ENCODE measurements at places on chromosomes 16 and 17.

DNA sequence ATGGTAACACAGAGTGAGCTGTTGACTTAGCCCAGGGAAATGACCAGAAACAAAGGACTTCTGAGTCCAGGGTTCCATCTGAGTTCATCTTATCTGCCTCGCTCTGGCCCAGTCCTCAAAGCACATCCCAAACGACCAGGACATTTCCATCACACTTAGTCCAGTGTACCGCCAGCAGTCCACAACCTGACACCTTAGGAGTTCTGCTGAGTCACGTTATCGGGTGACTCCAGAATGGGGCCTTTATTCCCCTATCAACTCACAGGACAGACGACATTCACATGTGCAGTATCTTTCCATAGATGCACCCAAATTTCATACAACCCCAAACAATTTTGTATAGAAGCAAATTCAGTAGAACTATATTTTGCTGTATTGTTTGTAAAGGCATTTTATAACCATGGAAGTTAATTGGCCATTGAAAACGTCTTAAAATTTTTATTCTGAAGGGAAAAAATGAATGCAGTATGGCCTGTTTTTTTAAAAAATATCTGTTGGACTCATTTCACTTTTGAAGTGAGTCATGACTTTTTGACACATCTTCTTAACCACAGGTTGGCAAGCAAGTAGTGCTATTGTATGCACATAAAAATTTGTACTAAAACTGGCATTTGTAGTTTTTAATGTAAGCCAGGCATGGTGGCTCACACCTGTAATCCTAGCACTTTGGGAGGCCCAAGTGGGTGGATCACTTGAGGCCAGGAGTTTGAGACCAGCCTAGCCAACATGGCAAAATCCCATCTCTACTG is 46.3 kb downstream of the ZNF18 start:
- DNase-seq, result no peak

GRCh38 chr17:72142614-72143013 is 21.8 kb downstream of the SOX9 start:
- DNase-seq, result no peak

GRCh38 chr17:56891751-56892150 is 22.1 kb downstream of the TRIM25 start:
- no peak for DNase-seq

DNA sequence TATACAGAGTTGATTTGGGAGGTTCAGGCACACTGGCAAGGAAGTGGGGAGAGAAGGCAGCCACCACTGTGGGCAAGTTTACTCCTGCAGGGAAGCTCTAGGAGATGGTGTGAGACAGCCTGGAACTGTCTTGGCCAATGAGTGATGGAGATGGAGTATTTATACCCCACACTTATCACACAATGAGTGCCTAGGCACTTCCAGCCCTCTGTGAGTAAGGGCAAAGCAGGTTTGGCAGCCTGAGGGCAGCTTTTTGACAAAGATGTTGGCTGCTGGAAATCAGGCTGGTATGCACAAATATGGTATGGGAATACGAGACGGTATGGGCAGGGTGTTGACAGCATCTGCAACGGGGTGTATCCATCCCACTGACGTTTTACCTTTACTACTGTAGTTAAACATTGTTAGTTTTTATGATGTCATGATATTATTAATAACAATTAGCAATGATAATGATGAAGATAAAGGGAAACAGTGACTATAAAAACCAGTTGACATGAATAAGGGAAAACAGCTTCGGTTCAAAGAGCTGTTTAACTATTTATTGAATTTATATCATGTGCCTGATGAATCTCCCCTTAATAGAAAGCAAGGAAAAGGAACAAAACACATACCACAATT is 149.9 kb downstream of the CDK5R1 start:
- no peak for DNase-seq

DNA sequence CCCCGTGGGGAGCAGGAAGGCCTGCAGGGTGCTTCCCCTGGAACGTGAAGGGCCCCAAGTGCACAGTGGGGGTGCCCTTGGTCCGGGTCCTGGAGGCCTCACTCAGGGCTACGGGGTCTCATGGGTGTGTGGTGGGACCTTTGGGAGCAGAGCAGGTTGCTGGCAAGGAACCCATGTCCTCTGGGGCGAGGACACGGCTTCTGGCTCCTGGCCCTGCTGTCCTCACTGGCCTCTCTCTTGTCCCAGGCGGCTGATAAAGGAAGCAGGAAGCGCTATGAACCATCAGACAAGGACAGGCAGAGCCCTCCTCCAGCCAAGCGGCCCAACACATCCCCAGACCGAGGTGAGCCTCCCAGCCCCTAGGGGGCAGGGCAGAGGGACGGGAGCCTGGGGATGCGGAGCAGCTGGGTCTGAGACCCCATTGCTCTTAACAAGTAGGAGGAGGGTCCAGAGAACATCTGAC is 9.8 kb upstream of the IL17C start:
- DNase-seq, result no peak

DNA sequence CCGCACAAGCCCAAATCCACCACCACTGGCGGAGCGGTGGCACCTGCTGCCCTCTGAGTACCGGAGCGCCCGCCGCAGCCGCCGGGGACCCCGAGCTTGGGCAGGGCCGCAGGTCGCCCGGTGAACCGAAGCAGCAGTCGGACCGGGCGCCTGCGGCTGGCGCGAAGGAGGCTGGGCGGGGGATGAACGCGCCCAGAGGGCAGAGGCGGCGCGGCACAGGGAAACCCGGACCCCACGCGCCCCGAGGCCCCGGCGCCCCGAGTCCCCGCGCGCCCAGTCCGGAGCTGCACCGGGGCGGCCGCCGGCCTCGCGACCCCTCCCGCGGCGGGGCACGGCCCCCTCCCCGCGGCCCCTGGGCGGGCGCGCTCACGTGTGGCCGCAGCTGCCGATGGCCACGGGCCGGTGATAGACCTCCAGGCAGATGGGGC is 393 bp downstream of the RNF166 start:
- no peak for DNase-seq

DNA sequence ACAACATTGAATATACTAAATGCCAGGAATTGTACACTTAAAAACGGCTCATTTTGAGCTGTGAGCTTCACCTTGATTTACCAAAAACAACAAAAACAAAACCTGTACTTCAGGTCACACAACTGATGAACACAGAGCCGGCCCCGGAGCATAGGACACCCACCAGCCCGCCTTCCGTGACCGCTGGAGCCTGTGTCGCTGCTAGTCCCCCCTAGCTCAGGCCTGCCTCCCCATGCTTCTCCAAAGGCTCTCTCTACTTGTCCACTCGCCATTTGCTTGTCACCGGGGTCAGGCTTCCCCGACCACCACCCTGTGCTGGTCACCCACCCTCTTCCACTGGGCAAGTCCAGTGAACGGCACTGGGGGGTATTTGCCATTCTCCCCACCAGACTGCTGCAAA is 113.8 kb upstream of the TNRC6C start:
- peak; percentile 60 for DNase-seq

DNA sequence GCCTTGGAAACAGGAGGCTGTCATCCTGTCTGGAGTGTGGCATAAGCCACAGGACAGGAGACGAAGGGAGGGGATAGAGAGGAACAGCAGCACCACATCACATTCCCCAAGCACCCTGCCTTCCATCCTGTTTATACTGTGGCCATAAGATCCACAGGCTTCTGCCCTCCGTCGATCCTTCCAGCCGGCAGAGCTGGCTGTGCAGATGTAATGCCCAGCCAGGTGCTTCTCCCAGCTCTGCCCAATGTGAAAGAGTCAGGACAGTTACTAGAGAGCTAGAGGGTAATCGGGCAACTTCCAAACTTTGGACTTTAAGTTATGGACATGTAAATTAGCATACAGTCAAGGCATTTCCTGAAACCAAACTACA is 368.4 kb downstream of the SOX9 start:
- DNase-seq, result no peak

GRCh38 chr17:15091825-15092224 is 173.3 kb downstream of the PMP22 start:
- DNase-seq, result no peak

DNA sequence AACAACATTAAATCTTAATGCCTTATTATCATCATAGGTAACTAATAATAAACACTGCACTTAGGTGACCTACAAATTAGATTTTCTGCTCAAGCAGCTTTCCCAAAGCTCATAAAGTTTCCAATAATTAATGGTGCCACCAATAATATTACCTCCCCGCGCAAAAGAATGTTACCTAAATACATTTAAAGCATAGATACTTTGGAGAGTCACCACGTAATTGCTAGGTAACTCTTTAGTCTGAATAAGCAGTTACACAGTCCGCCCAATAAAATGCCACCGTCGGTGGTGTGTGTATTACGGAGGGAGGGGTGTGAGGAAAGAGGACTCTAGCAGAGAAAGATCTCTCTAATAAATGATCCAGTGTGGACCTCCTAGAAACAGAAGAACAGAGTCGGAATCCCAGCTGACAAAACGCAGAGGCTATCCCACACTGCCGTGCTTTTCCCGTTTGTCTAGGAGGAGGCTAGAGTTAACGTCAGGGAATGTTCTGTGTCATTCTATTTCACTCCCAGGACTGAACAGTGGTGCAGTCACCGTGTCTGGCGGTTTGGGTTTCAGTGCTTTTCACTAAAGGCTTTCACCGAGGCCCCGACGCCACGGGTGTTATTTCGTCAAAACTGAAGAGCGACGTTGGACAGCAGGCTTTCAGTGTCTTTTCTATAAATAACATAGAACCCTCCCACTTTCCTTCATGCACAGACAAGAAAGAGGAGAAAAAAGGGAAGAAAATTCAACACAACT is 630 bp downstream of the RNFT1 start:
- DNase-seq, result peak; percentile 76

DNA sequence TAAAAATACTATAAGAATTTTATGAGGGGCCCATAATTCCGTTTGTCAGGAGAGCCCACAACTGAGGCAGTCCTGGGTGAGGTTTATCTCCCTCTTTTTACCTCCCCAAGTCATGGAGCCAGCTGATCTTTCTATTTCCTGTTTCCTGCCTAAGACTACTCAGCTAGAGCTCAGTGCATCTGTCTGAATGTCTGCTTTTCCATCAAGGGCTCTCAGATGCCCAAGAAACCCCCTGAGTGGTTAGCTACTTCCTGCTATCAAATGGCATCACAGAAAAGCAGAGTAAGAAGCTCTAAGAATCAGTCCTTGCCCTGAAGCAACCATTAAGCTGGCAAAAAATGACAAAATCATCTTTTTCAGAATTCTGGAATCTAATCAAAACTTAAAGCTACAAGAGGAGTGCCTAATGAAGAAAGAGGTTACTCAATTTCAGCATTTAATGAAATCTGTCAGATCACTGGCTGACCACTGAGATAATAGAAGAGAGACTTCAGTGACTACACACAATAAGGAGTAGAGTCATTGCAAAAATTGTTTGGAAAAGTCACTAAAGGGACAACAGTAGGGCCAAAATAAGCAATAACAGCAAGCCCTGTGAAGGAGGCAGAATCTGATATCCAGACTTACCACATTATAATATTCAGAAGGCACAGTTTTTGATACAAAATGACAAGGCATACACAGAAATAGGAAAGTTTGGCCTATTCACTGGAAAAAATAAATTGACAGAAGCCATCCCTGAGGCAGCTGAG is 150.1 kb downstream of the CYB561 start:
- DNase-seq, result no peak

DNA sequence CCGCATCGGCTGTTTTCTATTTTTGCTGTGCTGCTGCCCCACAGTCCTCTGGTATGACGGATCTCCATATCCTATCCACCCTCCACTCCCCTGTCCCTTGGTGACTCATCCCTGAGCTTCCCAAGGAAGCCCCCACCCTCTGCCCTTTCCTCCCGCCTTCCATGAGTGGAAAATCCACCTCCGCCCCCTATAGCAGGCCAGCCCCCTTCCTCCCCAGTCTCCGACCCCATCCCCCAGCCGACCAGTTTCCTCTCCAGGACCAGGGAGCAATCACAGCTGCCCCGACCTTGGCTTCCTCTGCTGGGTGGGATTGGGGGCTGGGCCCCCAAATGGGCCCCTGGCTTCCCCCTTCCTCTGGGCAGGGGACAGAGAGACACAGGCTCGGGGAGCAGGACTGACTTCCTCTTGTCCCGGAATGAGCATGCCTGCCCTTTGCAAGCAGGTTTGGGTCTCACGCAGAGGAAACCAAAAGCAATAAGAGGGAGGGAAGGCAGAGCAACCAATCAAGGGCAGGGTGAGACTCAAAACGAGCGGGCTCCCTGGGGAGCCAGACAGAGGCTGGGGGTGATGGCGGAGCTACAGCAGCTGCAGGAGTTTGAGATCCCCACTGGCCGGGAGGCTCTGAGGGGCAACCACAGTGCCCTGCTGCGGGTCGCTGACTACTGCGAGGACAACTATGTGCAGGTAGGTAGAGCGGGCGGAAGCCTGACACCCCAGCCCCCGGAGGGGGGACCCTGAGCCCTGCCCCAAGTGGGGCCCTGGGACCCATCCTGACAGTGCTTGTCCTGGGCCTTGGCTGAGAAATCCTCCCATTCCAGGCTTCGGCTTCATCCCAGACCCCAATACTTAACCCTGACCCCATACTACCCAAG is at the start of the genes ABI3 and GNGT2:
ABI3 (plus strand) TSS at position 550 of the 872 bp plus-strand sequence; CDS start at position 568, 18 bp downstream.
GNGT2 (minus strand) TSS at position 417 of the 872 bp plus-strand sequence. CDS start 3,152 bp downstream, outside the sequence.
- no peak for DNase-seq

GRCh38 chr16:81076566-81077075 is 417 bp downstream of the C16orf46 start:
- DNase-seq, result peak; percentile 95

- no peak for DNase-seq
Measured at GRCh38 chr16:68200088-68200783, 35.7 kb downstream of the ESRP2 start.

DNA sequence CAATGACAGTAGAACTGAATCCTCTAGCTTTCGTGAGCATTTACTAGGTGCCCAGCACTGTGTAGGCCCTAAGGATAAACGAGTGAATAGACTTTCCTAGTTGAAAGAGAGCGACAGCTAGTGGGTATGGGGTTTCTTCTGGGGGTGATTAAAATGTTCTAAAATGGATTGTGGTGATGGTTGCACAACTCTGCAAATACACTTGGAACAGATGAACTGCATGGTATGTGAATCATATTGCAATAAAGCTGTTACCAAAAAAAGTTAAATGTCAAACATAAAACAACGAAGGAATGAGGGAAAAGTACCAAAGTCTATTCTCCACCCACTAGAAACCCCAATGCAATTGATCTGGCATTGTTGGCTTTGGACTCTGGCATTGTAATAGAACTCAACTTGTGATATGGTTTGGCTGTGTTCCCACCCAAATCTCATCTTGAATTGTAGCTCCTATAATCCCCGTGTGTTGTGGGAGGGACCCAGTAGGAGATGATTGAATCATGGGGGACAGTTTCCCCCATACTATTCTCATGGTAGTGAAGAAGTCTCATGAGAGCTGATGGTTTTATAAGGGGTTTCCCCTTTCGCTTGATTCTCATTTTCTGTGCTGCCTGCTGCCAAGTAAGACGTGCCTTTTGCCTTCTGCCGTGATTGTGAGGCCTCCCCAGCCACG is 70.5 kb downstream of the MARF1 start:
- DNase-seq, result no peak

GRCh38 chr16:84885342-84885910 is 65.6 kb downstream of the CRISPLD2 start:
- DNase-seq, result no peak

DNA sequence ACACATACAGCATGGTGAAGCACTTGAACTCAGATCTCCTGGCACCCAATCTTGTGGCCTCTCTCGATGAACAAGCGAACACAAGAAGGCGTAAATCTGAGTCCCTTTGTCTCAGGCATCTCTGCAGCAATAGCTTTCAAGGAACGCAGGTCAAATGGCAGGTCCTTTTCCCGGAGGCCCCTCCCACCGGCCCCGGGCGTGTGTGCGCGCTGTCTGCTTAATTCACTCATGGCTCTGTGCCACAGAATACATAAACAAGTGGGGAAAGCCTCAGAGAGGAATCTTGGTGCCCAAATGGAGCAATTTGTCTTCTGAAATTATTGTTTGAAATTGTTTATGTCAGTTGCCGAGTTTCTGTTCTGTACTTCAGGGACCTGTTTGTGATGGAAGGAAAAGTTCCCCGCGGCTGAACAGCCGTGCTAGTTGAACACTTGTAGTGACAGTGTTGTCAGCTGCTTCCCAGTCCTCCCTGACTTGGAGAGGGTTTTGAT is 14.8 kb downstream of the MYOCD start:
- DNase-seq, result no peak
